ENCODE measurements at places on chromosomes 13 and 19.

- DNase-seq = no peak
These were observed 12.5 kb upstream of the ZNF675 start for GRCh38 chr19:23699521-23699860.

GRCh38 chr19:18710996-18711751 is 27.7 kb downstream of the CRTC1 start:
- DNase-seq = no peak

DNA sequence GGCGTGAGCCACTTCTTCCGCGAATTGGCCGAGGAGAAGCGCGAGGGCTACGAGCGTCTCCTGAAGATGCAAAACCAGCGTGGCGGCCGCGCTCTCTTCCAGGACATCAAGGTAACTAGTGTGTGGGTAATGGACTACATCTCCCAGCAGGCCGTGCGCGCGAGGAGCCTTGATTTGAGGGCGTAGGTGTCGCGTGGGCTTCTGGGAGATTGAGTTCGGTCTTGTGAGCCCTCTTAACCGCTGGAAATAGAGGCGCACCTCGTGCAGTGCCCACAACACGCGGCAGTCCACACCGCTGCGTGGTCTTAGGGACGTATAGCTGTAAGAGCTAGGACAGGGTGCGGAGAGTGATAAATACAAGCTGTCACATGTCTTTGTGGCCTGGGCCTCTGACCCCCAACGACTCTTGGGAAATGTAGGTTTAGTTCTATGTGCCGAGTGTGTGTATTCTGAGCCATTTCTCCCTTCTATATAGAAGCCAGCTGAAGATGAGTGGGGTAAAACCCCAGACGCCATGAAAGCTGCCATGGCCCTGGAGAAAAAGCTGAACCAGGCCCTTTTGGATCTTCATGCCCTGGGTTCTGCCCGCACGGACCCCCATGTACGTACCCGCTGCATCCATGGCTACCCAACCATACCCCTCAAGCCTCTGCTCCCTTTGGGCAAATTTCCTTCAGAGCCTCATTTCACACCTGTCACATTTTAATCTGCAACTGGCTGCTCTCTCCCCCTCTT is 864 bp downstream of the FTL start:
- DNase-seq = peak; percentile 90

- no peak for DNase-seq
These were observed 28.5 kb downstream of the VAV1 start for GRCh38 chr19:6800991-6801484.

GRCh38 chr19:47658431-47659348 is 49.8 kb downstream of the BICRA start:
- DNase-seq = no peak

DNA sequence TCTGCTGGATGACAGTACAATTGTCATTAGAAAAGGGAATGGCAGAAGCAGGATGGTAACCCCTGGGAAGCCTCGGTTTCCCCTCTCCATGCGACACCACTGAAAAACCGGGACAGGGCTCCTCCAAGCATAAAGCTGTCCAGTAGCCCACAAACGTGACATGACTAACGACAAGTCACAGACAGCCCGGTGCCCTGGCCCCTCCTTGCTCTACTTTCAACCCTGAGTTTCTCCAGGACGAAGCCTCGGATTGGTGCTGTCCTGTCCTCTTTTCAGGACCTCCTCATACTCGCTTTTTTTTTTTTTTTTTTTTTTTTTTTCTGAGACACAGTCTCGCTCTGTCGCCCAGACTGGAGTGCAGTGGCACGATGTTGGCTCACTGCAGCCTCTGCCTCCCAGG is 16.3 kb downstream of the DPP9 start:
- DNase-seq = no peak

GRCh38 chr19:56837492-56838023 is 3.0 kb downstream of the PEG3 start:
- no peak for DNase-seq

DNA sequence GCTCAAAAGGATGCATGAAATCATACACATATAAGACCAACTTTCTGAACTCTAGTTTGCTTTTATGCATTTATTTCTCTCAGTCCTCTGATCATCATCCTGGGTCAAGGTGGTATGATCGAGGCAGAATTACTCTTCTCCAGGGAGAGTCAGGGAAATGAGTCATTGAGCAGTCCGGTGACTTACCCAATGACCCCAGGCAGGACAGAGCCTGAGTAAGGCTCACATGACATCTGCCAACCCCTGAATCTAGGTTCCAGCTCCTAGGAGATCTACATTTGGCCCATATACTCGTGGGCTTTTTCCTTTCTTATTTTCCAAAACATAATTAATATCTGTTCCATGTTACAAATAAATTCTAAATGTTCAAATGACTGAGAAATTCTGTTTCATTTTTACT is 502.3 kb downstream of the FOXO1 start:
- DNase-seq = no peak

GRCh38 chr19:38488096-38488495 is 54.6 kb downstream of the RYR1 start:
- no peak for DNase-seq

DNA sequence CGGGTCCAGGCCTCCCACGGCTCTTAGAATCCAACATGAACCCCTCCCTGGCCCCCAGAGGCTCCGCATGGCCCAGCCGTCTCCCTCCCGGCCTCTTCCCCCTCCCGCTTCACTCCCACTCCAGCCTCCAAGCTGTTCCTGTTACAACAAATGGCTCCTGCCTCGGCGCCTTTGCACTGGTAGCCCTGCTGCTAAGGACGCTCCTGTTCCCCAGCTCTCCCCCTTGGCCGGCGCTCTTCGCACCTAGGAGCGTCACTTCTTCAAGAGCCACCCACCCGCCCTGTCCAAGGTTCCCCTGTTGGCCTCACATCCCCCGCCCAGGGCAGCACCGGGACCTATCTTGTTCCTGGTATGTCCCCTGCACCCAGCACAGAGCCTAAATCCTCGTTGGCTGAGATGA is 9.4 kb downstream of the CCDC124 start:
- DNase-seq = no peak
